ENCODE measurements at places on chromosomes 3 and 15.

GRCh38 chr3:191136347-191136746 is 62.7 kb upstream of the OSTN start:
- DNase-seq: no peak

DNA sequence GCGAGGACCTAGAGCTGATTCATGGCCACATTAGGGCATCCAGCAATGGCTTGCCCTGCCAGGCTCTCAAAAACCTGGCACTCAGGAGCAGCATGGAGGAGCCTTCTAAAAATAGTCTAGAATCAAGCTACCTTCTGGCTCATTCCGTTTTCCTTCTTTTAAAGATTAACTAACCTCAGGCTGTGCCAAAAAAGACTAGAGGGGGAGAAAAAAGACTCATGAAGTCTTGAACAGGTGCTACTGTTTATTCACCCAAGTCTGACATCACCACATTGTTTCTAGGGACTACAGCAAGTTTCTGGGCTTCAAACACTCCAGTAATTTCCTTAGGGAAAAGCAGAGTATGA is 125.8 kb downstream of the TNIK start:
- no peak for DNase-seq

- DNase-seq: no peak
Measured at GRCh38 chr3:72317491-72317890, 530.8 kb downstream of the SHQ1 start.

- no peak for DNase-seq
Measured at GRCh38 chr15:91572110-91572509, 281.4 kb upstream of the SLCO3A1 start.

DNA sequence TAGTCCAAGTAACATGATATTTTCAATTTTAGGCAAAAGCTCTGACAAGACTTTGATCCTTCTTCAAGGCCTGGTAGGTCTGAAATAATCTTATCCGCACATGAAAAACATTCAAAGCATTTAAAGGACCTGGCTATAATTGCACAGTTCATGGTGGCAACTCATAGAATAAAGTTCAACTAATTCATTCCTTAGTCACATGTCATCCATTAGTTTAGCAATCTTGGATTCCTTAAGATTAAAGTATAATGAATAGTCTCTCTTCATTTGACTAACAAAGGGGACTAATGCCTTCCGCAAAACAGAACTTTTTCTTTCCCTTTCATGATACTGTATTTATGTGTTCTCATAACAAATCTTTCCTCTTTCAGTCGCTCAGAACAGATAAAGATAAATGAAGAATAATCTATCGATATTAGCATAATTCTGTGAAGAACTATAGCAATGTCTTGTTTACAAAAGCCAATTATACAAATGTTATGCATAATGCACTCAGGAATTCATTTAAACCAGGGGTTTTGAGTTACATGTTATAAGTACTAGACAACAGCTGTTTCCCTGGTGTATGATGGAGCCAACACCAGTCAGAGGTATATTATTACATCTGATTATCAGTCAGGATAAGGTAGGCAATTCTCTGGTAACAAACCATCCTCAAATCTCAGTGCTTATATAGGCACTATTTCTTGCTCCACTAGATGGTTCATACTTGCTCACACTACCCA is 172.5 kb downstream of the POTEB3 start:
- DNase-seq: no peak

DNA sequence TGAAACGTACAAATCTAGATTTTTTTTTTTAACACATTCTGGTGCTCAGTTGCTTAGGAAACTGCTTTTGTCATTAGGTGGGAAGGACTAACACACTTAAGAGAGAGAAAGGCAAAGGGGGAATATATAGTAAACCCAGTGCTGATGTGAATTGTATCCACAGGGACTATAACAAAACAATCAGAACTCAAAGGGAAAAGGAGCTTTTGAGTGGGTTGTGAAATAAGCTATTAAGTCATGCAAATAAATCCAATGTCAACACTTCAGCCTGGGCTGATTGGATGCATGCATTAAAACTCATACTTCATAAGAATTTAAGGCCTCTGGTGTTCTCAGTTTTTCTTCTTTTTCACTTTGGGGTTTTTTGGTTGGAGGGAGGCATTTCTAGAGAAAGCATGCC is 628.9 kb downstream of the FHIT start:
- DNase-seq: no peak

DNA sequence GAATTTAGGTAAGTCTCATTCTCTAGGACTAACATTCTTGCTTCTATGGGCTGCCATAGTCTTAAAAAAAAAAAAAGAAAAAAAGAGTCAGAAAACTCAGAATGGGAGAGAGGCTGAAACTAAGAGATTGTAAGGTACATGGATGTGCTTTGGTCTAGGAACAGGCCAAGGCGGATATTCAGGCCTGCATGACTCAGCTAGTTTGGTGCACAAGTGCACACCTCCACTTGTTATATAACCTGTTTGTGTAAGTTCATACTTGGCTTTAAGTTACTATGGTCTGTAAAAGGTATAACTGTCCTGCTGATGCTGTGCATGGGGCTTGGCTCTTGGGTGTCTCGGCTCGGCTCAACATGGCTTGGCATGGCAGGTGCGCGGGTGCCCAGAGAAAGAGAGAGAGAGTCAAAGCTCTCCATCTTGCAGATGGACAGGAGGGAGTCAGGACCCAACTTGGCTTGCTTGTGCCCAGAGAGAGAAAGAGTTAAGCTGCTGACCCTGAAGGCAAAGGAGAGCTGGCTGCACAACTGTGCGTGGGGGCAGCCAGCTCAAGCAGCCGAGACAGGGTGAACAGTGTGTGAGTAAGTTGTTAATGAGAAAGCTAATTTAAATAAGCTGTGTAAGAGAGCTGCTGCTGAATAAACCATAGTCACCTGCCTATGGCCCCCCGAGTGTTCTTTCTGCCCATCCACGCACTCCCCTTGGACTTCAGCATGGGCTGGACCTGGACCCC is 31.4 kb upstream of the CHRNB4 start:
- DNase-seq: no peak

DNA sequence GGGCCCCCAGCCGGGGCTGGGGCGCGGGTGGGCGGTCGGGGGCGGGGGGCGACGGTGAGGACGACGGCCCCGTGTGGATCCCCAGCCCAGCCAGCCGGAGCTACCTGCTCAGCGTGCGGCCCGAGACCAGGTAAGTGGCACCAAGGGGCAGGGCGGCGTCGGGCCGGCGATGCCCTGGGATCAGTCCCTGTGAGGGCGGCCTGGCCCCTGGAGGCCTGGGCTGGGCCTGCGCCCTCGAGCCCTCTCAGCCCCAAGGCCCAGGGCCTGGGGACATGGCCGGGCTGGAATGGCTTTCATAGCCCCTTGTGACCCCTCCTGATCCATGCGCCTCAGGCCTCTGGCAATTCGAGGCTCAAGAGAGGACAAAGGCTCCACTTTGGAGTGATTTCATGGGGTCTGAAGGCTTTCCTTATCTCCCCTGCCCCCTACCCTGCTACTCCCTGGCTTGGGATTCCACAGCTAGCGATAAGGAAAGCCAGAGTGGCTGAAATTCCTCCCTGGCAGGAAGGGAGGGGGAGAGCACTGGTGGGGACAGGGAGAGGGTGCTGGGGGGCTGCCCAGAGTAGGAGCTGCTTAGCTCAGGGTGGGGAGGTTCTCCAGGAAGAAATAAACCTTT is 418 bp downstream of the ALPK3 start:
- no peak for DNase-seq

DNA sequence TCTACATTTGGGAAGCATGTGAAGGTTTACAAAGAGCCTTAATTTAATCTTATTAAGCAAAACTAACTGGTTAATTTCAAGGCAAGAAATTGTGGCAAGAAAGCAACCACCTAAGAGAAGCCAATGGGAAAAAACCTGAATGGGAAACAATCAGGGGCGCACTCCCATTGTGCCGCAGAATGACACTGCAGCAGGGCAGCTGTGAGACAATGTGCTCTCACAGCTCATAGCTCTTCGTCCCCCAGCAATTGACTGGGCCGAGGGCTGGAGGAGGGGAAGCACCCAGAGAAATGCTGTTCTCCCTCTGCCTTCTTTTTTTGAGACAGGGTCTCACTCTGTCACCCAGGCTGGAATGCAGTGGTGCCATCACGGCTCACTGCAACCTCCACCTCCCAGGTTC is 93.3 kb upstream of the RAD18 start:
- DNase-seq: no peak

DNA sequence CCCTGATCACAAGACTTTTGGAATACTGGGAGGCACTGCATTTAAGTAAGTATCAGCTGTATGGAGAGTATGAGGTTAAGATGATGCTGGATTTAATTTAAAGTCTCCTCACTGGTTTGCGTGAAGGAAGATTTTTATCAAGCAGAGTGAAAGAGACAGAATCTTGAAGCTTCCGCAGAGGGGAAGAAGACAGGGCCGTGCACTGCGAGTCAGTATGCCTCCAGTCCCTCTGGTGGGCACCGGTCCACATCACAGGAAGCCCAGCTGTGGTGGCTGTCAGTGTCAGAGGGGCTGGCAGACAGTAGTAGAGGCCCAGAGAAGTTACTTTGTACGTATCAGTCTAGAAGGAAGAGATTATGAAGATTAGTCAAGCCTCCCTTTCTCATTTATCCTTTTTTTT is 379.0 kb upstream of the TPRG1 start:
- peak; percentile 14 for DNase-seq

DNA sequence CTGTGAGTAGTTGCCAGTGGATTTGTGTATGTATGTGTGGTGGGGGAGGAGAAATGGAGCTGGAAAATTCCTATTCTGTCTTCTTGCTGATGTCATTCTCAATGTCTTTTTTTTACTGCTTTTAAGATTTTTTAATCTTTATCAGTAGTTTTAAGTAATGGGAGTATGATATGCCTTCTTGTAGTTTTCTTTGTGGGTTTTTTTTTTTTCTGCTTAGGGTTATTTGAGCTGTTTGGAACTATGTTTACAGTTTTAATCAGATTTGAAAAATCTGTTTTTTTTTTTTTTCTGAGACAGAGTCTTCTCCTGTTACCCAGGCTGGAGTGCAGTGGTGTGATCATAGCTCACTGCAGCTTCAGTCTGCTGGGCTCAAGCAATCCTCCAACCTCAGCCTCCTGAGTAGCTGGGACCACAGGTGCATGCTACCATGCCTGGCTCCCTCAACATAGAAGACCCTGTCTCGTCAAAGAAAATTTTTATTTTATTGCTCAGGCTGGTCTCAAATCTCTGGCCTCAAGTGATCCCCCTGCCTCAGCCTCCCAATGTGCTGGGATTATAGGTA is 37.1 kb downstream of the RPL39L start:
- no peak for DNase-seq

DNA sequence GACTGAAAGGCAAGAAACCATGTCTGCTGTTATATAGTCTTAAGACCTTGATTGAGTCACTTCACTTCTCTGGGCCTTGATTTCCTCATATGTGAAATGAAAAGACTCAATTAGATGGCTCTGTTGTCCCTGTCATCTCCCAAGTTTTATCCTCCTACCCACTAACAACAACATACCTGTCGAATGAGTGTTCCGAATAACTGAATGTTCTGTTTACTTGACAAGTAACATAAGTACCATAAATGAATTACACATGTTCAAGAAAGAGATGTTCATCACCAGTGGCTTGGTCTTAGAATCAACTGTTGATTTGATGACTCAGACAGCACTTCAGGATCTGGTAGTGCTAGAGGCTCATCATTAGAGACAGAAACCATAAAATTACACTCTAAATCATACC is 311.7 kb downstream of the VPS13C start:
- no peak for DNase-seq

DNA sequence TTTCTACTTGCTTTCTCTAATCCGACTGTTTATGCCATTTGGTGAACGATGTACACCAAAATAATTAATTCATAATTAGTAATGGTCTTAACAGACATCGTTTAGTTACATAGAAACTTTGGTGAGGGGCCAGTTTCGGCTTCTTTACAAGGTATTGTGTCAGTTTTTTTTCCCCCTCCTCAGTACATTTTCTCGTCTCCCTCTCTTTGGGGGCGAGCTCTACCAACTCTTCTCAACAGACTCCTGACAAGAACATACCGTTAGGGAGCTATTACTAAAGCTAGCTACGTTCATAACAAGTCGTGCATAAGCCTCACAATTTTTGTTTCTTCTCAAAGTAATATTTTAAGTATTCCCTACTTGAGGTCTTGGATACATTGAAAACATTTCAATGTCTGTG is 1.4 kb downstream of the U2SURP start:
- no peak for DNase-seq

DNA sequence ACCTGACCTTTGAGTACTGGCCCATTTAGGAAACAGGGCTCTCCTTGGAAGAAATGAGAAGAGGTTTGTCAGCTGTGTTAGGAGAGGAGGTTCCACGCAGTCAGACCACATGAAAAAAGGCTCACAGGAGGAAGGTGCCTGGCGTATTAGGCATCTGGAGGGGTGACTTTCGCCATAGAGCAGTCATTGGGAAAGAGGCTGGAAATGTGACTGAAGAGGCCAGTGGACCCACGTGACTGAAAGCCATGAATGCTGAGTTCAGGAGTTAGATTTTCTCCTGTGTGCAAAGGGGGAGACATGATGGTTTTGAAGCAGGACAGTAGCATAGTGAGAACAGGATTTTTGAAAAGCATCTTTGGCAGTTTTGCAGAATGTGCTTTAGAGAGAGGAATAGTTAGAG is 29.7 kb upstream of the RNF7 start:
- DNase-seq: no peak

DNA sequence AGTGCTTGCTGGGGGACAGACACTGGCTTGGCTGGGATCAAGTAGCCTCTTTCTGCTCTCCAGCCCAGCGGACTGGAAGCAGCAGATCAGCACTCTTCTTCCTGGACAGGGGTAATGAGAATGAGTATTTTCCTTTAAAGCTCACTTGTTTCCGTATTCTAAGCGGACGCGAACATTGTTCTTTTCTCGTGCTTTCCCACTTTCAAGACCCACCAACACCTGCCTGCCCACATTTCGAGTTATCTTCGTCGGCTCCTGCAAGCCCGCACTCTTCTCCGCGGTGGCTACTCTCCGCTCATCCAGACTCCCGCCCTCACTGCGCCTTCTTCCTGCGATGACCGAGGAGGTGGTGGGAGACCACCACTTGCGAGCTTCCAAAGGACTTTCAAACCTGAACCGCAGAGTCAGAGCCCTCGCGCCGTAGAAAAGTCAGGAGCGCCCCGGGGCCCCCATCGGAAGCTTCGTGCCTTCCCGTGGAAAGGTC is 1.6 kb upstream of the PPM1L start:
- DNase-seq: no peak

DNA sequence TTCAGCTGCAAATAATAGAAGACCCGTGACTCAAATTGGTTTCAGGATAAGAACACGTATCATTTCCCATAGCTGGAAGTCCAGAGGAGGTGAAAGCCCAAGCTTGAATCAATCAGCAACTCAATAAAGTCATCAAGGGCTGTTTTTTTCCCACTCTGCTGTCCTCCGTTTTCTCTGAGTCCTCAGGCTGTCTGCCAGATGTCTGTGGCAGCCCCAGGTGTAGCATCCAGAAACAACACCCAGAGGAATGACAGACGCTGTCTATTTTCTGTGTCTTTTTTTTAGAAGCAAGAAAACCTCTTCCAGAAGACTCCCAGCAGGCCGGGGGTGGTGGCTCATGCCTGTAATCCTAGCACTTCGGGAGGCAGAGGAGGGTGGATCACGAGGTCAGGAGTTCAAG is 204.4 kb downstream of the FAM43A start:
- DNase-seq: no peak
